EH (cell line): ENCODE measurements at places on chromosomes 12 and 14.

DNA sequence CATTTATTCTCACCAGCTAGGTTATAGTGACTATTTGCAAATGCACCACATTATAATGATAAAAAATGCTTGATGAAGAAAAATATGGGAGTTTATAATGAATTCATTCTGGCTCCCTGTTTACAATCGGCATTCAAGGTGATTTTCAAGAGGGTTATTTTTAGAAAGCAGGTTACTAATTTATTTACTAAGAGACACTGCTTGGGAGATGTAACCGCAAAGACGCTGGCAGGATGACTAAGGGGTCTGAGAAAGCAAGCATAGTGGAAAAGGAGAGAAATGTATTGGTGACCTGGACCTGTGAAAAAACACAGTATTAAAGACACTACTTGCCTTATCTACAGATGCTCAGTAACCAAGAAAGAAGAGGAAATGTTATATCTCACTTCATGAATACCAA lies 13.3 kb upstream of the PITPNM2 start:
- no peak for DNase-seq

DNA sequence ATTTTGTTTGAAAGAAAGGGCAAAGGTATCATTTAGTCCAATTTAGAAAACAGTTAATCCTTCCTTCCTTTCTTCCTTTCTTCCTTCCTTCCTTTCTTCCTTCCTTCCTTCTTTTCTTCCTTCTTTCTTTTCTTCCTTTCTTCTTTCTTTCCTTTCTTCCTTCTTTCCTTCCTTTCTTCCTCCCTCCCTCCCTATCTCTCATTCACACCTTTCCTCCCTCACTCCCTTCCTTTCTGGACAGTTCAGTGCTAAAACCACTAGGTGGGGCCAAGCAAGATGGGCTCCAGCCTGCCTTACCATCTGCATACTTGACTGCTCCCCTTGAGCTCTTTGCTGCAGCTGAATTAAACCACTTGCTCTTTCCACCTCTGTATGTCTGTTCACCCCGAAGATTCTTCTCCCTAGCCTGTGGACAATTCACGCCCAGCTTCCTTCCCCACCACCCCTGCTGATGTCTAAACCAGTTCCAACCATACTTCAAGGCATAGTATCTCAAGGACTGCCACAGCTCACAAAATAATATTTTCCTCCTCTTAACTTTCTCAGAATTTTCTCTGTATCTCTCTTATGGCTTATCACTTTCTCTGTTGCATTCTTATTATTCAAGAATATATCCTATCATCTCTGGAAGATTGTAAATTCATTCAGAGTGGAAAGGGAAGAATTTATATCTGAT lies 78.0 kb downstream of the DBX2 start:
- peak; percentile 13 for DNase-seq

- DNase-seq: no peak
Observed at GRCh38 chr12:57894399-57895292, 46.7 kb upstream of the ATP23 start.

- DNase-seq: peak; percentile 33
Observed at GRCh38 chr14:44316647-44317440, 190.2 kb downstream of the FSCB start.

GRCh38 chr14:50677527-50678063 lies 9.5 kb upstream of the SAV1 start:
- DNase-seq: peak; percentile 74
